ENCODE measurements at places on chromosomes 12 and 14.

DNA sequence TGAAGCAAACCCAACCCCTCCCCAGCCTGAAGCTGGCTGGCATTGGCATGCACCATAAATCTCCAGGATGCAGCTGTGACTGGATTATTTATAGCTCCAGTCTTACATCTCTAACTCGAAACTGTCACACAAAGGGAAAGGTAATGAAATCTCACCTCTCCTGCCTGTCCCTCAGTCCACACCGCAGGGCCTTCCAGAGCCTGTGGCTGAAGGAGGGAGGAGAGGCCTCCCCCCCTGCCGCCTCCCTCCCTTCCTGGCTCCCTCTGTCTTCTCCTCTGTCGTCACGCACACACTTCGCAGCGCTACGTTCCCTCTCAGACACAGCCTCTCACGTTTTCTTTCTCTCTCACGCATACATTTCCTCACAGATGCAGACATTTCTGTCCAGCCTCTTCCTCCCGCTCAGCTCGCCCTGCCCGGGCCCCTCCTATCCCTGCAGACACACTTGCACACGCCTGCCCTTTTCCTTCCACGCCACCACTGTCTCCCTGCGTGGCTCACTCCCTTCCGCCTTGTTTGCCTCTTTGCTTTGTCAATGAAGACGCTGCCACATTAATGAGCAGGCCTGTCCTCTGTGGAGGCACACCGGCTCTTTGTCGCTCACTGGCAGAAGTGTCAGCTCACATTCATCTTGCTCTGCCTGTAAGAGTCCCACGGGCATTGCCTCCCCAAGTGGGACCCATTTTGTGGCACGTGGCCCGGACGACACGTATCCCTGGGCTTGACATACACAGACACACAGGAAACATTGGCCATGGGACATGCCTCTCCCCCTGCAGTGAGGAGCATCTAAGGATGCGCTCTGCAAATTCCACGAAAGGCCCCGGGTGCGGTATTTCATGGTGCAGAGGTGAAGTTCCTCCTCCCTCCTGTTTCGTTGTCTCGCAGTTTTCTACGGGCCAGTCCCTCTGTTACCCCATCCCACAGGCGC, 27.9 kb downstream of the IRF2BPL start:
- DNase-seq, result no peak

DNA sequence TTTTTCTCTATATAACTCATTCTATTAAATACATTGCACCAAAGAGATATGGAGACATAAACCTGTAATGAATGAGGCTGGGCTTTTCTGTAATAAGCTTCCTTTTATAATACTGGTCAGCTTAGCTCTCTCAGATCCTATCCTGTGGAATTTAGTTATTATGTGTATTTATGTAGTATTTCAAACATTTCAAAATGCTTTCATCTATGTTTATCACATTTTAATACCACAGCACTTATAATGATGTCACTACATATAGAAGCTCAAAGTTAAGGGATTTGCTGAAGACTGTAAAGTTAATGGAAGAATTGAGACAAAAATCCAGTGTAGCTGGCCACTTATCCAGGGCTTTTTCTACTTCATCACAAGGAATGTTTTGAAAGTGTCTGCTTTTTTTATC, 11.4 kb downstream of the ANG start:
- DNase-seq, result no peak

DNA sequence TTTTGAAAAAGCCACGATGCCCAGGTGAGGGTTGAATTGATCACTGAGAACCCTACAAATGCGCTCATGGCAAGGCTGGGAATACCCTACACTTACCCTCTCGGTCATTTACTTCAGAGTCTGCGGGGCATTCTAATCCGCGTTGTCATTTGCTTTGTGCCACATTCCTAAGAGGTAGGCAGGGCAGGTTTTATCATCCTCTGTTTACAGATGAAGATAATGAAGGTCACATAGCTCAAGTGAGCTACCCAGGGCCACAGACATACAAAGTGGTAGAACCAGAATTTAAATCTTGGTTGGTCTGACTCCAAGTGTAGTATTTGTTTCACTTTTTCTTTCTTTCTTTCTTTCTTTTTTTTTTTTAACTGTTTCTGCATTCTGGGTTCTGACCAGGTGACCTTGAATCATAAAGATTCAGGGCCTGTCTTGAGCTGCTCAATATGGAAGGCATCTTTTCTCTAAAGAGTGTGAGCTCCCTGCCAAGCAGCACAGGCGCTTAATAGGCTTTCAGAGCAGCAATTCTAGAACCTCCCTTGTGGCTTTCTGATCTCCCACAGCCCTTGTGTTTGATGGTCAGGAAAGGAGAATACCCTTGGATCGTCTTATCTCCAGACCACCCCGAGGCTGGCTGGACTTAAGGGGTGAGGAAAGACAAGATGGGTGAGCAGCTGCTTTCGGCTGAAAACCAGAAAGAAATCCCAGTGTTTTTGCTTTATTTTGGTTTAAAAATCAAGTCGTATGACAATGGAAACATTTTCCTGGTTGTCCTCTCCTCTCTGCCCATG, 662 bp upstream of the BATF start:
- peak; percentile 45 for DNase-seq

DNA sequence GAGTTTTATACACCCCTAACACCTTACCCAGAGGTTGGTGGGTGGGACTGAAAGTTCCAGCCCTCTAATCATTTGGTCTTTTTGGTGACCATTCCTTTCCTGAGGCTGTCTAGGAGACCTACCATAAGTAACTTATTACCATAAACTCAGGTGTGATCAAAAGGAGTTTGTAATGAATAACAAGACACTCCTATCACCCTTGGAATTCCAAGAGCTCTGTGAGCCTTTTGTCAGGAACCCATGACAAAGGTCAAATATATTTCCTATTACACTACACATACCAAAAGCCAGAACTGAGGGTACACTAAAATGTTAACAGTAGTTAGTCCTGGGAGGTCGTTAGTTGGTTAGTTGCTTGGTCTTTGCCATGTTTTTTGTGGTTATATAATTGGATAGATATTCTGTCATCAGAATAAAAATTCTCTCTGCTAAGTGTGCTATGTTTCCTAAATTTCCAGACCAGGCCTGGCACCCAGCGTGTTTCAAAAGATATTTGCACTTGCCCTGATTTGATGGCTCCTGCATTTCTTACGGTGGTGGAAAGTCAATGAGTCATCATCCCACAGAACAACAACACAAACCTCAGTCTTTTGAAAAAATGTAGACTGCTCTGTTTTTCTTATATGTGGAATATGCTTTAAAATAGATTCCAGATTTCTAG, 27.0 kb upstream of the AKAP5 start:
- DNase-seq, result no peak

DNA sequence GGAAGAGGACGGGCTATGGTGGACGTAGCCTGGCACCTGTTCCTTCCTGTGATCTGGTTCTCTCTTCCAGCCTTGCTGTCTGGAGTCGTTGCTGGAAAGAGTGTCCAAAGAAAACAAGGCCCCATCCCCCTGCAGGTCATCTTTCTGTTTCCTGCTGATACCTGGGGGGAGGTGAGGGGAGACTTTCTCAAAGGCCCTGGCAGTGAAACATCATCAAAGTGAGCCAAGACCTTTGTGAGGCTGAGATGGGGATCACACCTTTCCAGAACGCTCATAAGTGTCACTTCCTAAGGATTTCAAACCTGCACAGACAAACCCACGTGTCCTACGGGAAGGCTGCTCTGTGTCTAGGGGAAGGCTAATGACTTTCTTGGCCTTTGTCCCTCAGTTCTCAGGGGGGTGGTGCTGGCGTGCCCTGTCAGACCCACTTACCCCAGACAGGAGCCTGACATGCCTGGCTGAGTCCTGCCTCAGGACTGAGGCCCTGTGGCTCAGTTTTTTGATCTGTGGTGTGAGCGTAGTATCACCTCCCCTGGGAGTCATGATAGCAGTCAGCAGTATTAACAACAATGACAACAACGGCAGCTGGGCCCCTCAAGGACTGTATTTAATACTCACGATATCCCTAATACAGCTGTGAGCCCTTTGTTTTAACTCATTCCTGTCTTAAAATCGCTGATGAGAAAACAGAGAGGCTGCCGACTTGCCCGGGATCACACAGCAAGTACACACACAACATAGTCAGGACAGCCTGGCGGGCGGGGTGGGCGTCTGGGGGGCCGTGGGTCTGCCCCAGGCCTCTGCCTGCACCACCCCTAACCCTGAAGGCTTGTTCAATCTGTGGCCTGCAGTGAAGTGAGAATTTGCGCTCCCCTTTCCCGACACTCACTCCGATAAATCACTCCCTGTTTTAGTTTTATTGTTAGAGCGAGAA, 235.2 kb downstream of the SLC41A2 start:
- no peak for DNase-seq

- no peak for DNase-seq
Measured at GRCh38 chr14:53875324-53875897, 81.2 kb downstream of the BMP4 start.

DNA sequence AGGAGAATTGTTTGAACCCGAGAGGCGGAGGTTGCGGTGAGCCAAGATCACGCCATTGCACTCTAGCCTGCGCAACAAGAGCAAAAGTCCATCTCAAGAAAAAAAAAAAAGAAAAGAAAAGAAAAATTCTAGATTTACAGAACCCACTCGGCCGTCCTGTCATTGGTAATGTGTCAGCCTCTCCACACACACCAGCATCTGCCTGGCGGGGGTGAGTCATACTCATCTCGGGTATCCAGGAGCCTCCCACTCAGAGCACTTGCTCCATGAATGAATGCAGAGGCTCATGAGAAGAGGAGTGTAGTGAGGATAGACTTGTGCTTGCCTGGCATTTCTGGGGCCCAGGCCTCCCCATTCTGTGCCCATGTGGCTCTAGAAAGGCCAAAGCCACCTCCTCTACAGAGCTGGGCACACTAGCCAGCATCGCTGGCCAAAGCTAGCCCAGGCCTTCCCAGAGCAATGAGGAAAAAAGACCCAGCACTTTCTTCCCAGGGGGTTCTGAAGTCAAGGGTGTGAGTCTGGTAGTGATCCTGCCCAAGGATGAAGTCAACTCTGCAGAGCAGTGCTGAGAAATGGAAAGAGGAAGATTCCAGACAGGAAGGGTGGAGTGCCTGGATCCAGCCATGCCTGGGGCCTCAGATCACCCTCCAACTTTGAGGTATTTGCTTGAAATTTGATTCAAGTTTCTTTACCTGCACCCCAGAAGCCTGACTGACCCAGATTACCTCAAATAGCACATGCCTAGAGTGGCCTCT, 31.2 kb upstream of the KLC1 start:
- DNase-seq, result no peak

GRCh38 chr12:58189893-58190292, 248.5 kb downstream of the ATP23 start:
- no peak for DNase-seq
